Suppressor macrophage treated with lipopolysaccharide for 1 hour (primary cell): ENCODE measurements at places on chromosomes 6 and 20.

- no peak for DNase-seq
Measured at GRCh38 chr20:10550204-10551118, 115.4 kb downstream of the SLX4IP start.

DNA sequence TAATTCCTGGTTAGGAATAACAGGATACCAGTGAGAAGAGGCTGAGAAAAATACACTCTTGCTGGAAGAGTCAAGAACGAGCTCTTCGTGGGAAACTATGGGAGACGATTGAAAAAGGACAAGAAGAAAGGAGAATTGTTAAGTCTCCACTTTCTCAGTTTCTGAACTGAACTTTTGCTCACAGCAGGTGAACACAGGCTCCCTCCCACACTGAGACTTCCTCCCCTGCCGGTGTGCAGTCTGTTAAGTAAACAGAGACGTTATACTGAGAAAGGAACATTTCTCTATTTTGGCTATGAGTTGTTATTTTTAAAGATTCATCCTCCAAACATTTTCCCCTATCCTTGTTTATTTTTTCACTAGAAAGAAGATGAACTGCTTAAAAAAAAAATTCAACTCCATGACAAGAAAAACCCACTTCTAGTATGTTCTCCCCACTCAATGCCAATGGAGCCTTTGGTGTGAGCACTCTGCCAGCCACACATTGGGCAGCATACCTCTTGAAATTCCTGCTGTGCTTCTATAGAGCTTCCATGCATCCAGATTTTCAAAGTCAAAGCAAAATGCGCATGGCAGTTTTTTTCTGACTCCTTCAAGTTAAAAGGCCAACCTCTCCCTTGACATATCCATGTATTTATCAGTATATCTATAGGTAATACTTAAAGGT, 250.5 kb downstream of the ESR1 start:
- no peak for DNase-seq

GRCh38 chr20:58481481-58482021, 33.6 kb downstream of the APCDD1L start:
- DNase-seq: peak; percentile 28

- DNase-seq: no peak
Measured at GRCh38 chr6:161918109-161918531, 644.3 kb upstream of the AGPAT4 start.

DNA sequence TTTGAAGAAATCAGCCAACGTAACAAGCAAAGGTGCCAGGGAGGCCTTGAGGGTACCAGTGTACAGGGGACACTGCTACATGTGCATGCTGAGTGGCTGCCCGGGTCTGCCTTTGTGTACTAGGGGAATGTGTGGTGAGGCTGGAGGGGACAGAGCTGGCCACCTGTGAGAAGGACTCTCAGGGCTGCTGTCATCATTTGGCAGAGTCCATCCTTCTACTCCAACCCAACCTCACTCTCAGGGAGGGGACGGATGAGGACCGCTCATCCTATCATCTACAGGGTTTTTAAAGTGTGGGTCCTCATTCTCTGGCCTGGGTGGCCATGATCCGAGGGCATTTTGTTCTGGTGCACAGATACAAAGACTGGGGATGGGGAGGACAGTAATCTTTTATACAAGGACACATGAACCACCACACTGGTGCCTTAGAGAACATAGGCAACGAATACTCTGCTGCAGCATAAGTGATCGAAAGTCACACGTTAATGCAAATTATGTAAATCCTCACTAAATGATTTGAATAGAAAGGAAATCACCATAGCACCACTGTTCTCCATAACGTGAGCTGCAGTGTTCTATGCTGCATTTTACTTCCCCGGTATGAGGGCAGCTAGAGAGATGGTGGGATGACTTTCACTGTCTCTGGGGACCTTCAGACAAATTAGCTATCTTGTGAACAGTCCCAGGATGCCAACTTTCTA, 181.4 kb downstream of the GMPR start:
- DNase-seq: no peak

- DNase-seq: no peak
Measured at GRCh38 chr6:156258981-156259380, 518.2 kb upstream of the ARID1B start.

DNA sequence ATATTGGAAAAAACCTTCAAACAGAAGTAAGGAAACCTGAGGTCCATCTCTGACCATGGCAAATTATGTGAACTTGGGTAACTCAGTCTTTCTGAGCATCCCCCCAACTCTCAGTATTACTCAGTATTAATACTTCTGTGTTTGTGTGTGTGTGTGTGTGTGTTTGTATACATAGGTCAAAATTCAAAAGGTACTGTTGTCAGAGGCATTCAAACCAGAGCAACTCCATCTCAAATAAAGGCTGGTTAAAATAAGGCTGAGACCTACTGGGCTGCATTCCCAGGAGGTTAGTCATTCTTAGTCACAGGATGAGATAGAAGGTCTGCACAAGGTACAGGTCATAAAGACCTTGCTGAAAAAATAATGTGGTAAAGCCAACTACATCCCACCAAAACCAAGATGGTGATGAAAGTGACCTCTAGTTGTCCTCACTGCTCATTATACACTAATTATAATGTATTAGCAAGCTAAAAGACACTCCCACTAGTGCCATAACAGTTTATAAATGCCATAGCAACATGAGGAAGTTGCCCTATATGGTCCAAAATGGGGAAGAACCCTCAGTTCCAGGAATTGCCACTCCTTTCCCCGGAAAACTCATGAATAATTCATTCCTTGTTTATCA, 33.3 kb upstream of the SLC22A16 start:
- DNase-seq: peak; percentile 60

GRCh38 chr6:111854683-111855082, 18.6 kb downstream of the FYN start:
- DNase-seq: peak; percentile 33

GRCh38 chr6:94124333-94124732, 705.0 kb upstream of the EPHA7 start:
- no peak for DNase-seq

DNA sequence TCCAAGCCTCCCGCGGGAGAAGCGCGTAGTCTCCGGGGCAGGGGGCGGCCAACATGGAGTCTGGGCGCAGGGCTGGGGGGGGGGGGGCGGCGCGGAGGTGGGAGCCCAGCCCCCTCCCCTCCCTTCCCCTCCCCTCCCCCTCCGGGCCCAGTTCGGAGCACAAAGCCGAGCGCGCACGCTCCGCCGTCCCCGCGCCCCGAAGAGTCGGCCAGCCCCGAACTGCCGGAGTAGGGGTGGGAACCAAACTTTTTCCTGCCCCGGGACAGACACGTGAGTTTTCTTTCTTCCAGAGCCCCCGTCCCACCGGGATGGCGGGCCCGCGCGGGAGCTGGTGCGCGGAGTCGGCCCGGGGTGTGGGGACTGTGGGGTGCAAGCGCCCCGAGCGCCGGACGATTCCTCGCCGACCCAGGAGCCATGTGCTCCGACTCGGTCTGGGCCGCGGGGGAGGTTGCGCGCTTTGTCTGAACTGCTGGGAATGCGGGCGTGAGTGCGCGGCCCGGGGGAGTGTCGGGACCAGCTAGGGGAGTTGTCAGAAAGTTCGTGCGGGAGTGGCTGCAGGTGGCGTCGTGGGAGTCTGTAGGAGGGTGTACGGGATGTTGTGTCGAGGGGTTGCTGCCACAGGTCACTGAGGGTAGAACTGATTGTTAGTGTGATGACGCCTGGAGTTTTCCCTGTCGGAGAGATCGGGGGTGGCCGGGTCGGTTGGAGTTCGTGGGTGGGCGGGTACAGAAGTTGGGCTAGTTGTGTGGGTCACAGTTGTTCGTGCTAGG, 1.2 kb downstream of the TGIF2 start:
- peak; percentile 48 for DNase-seq

GRCh38 chr6:157909282-157909664, 72.4 kb upstream of the SYNJ2 start:
- DNase-seq: no peak

- peak; percentile 48 for DNase-seq
Measured at GRCh38 chr6:43033496-43034189, 12.2 kb downstream of the RRP36 start.

GRCh38 chr6:135673501-135674309, 176.2 kb upstream of the AHI1 start:
- DNase-seq: no peak

DNA sequence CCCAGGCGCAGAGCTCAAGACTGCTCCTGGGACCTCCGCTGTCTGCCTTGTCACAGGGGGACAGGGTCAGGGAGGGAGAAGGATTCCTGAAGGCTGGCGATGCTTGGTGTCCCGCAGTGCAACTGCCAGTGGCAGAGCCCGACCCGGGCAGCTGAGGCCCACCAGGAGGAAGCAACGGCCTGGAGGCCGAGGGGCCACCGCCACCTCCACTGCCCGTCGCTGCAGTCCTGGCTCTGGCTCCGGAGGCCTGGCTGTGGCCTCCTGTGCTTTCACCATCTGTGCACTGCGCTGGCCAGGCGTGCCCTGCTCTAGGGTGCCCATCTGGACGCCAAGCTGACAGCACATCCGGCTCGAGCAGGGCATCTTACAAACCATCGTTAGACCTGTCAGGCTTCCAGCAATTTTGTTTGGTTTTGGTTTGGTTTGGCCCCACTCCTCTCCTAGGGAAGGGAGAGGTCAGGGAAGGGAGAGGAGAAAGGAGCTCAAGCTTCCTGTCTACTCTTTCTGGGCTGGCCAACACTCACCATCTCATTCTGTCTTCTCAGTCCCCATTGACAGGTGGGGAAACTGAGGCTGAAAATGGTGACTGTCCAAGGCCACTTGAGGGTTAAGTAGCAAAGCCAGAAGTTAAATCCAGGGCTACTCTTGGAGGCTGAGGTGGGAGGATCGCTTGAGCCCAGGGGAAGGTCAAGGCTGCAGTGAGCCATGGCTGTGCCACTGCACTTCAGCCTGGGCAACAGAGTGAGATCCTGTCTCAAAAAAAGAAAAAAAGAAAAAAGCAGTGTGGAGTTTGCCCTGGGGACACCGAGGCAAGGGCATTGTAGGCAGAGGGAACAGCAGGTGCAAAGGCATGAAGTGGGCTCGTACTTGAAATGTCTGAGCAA, 37.7 kb upstream of the NOL4L start:
- DNase-seq: no peak

- peak; percentile 83 for DNase-seq
Measured at GRCh38 chr20:49310705-49311104, 32.8 kb upstream of the ZNFX1 start.

DNA sequence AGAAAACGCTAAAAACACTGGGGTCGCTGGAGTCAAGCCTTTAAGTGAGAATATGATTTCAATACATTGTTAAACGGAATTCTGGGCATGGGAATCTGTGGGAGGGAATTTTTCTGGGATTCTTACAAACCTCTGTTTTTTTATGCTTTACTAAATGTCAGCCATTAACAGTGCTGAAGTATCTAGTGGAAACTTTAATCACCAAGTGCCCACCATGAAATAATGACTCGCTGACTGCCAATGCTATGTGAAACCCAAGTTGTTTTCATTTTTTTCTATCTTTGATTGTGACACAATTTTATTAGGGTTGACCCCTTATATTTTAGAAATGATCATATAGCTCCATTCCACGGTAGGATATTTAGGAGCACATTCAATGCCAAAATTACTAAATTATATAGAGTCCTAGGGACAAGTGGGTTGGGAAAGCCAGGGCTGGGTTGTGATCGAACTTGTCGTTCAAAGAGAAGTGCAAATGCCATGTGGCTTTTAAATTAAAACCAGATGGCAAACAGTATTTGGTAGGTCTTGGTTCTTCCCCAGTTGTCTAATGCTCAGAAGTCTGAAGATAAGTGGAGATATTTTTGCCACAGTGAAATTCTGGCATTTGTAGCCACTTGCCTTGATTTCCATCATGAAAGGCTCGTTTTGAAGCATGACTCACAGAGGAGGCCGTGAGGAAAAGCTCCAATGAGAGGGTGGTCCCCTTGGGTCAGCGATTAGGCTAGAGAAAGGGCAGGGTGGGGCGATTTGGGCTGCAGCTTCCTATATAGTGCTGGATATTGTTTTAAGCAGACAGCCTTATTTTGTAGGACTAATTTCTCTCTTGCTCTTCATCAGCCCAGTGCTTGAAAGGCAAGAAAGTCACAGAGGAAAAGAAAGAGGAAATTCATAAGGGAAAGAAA, 254.4 kb upstream of the JAG1 start:
- DNase-seq: no peak
